ENCODE measurements at places on chromosomes 5 and 9. TPM values are rescaled to one million over a fixed set of nuclear protein-coding genes. Genes with fewer than 3 reads are reported as not detected.

- no peaks in the 10 kb centered on the region for H3K4me1 ChIP-seq
- H3K36me3 ChIP-seq: no peaks in the 10 kb centered on the region
- no peak for DNase-seq
- H3K4me3 ChIP-seq: no peak overlapping the region
- H3K27me3 ChIP-seq: peaks cover 4% of the 10 kb centered on the region
- H3K27ac ChIP-seq: no peak overlapping the region
These were observed 13.1 kb downstream of the THBS4 start for GRCh38 chr5:80048084-80048780.

- H3K4me1 ChIP-seq: no peaks in the 10 kb centered on the region
- no peak for DNase-seq
- H3K27ac ChIP-seq: no peak overlapping the region
- H3K36me3 ChIP-seq: no peaks in the 10 kb centered on the region
- no peaks in the 10 kb centered on the region for H3K27me3 ChIP-seq
These were observed 825.0 kb downstream of the TLR4 start for GRCh38 chr9:118529210-118529609.

GRCh38 chr5:43416803-43417394 lies 4.7 kb upstream of the CCL28 start:
- DNase-seq: no peak
- H3K27ac ChIP-seq: no peak overlapping the region
- no peaks in the 10 kb centered on the region for H3K36me3 ChIP-seq
- H3K4me1 ChIP-seq: no peaks in the 10 kb centered on the region
- H3K27me3 ChIP-seq: no peaks in the 10 kb centered on the region

The ZFP2 gene
- total RNA-seq: 0.30 TPM

DNA sequence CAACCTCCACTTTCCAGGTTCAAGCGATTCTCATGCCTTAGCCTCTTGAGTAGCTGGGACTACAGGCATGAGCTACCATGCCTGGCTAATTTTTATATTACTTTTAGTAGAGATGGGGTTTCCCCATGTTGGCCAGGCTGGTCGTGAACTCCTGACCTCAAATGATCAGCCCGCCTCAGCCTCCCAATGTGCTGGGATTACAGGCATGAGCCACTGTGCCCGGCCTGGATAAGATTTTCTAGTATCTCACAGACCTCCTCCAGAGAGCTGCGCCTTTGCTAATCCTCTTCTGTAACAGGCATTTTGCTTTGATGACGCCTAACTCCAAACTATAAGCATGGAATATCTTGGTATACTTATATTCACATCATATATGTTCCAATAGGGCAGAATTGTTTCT lies 99.4 kb downstream of the FSTL4 start:
- no peak overlapping the region for H3K27ac ChIP-seq
- H3K36me3 ChIP-seq: no peaks in the 10 kb centered on the region
- no peak overlapping the region for H3K4me3 ChIP-seq
- DNase-seq: no peak
- no peaks in the 10 kb centered on the region for H3K27me3 ChIP-seq
- no peaks in the 10 kb centered on the region for H3K4me1 ChIP-seq

The PCDHGA11 gene
- not detected for total RNA-seq

GRCh38 chr5:167899490-167900070 lies 391.9 kb upstream of the WWC1 start:
- no peaks in the 10 kb centered on the region for H3K36me3 ChIP-seq
- no peaks in the 10 kb centered on the region for H3K27me3 ChIP-seq
- no peak overlapping the region for H3K27ac ChIP-seq
- no peak for DNase-seq

DNA sequence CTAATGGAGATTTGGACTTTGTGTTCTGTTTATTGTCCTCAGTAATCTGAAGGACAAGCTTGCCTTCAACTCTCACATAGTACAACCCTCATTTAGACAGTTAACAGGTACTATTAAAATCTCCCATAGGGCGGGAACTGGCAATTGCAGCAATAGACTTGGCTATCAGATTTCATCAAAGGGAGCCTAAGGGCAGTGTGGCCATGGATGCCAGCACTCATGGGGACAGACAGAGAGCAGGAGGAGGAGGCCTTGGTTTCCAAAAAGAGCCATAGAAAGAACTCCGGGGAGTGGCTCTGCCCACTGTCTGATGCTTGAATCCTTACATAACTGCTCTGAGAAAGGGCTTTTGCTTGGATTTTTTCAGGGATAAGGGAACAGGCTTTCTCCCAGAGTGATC lies 6.8 kb downstream of the SLC36A1 start:
- peaks cover 3% of the 10 kb centered on the region for H3K36me3 ChIP-seq
- no peak overlapping the region for H3K4me3 ChIP-seq
- no peak overlapping the region for H3K27ac ChIP-seq
- H3K27me3 ChIP-seq: no peaks in the 10 kb centered on the region

DNA sequence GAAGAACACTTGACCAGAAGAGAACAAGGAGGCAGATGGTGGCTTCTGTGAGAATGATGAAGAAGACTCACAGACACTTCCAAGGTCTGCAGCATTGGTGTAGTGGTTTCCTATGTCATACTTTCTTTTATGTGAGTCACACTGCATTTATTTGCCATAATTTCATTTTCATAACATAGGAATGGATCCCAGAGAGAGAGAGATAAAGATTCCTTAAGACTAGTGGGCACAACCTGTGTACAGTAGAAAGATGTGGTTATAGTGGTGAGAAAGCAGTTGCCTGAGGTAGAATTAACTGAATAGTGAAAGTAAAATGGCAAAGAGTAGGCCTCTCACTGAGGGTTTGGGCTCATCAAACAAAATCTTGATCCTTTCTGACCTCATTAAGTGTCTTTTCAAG lies 7.6 kb upstream of the CCDC152 start:
- no peak overlapping the region for H3K4me3 ChIP-seq
- no peaks in the 10 kb centered on the region for H3K4me1 ChIP-seq
- H3K36me3 ChIP-seq: no peaks in the 10 kb centered on the region
- H3K27me3 ChIP-seq: no peaks in the 10 kb centered on the region
- DNase-seq: no peak
- no peak overlapping the region for H3K27ac ChIP-seq

GRCh38 chr9:134390537-134390936 lies 64.3 kb downstream of the RXRA start:
- DNase-seq: peak; percentile 59
- no peaks in the 10 kb centered on the region for H3K27me3 ChIP-seq
- no peak overlapping the region for H3K4me3 ChIP-seq

The NRARP gene
- total RNA-seq: 1.6 TPM

GRCh38 chr5:69364414-69364813 lies 4.9 kb downstream of the AK6 start:
- no peaks in the 10 kb centered on the region for H3K27me3 ChIP-seq
- no peak overlapping the region for H3K4me3 ChIP-seq
- peaks cover 14% of the 10 kb centered on the region for H3K4me1 ChIP-seq
- peak overlapping the region; percentile 14 for H3K27ac ChIP-seq
- peaks cover 29% of the 10 kb centered on the region for H3K36me3 ChIP-seq
- peak; percentile 57 for DNase-seq

- no peak overlapping the region for H3K4me3 ChIP-seq
- DNase-seq: peak; percentile 41
- H3K27ac ChIP-seq: no peak overlapping the region
- no peaks in the 10 kb centered on the region for H3K27me3 ChIP-seq
- no peaks in the 10 kb centered on the region for H3K36me3 ChIP-seq
- H3K4me1 ChIP-seq: no peaks in the 10 kb centered on the region
These were observed 25.1 kb downstream of the EXD3 start for GRCh38 chr9:137397675-137398423.

The LHX3 gene
- not detected for total RNA-seq

DNA sequence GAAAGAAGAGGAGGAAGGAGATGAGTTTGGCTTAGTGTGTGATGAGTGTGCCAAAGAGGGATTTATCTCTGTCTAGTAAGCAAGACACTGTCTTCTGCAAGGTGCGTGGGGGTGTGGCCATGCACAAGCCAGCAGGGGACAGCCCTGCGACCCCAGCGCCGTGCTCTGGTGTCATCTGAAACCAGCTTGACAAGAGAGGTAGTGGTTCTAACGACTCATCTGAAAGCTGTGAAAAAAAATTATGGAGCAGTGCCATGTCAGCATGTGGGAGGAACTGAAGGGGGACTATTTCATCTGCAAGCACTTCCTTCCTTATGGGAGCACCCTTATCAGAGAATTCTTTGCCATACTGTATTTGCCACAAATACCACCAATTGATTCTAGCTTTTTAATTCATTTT lies 398.6 kb downstream of the PSAT1 start:
- H3K4me3 ChIP-seq: no peak overlapping the region
- no peak for DNase-seq
- H3K4me1 ChIP-seq: no peaks in the 10 kb centered on the region
- H3K27me3 ChIP-seq: no peaks in the 10 kb centered on the region
- H3K27ac ChIP-seq: no peak overlapping the region
- no peaks in the 10 kb centered on the region for H3K36me3 ChIP-seq

The RLN2 gene
- total RNA-seq: 1.3 TPM

DNA sequence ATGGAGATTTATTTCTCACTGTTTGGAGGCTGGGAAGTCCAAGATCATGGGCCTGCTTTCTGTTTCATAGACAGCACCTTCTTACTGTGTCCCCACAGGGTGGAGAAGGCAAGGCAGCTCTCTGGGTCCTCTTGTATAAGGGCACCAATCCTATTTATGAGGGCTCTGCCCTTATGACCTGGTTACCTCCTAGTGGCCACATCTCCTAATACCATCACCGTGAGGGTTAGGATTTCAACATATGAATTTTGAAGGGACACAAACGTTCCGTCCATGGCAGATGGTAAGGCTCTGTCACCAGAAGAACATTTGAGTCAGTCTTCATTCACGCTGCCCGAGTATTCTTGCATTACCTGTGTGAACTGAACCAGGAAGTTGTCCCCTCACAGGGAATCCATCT lies 48.4 kb downstream of the ANKRD33B start:
- no peaks in the 10 kb centered on the region for H3K27me3 ChIP-seq
- H3K4me1 ChIP-seq: peaks cover 4% of the 10 kb centered on the region
- no peak overlapping the region for H3K27ac ChIP-seq
- H3K36me3 ChIP-seq: no peaks in the 10 kb centered on the region
- no peak overlapping the region for H3K4me3 ChIP-seq

The STRBP gene
- 16.8 TPM for total RNA-seq

DNA sequence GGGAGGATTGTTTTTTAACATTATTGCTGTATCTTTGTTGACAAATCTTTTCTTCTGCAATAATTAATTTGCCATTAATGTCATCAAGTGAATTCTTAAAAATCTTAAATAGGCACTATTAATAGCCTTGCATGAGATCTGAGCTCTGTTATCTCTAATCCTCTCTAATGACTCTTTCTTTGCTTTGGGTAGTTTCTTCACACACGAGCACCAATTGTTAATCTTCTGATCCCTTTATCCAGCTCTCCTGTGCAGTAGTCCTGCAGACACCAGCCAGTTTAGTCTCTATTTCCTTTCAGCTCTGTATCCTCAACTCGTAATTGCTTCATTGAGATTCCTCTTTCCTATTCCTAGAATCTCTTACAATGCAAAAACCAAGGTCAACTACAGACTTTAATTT lies 8.1 kb downstream of the SPINK14 start:
- H3K27ac ChIP-seq: no peak overlapping the region
- no peak for DNase-seq
- H3K4me3 ChIP-seq: no peak overlapping the region
- H3K36me3 ChIP-seq: no peaks in the 10 kb centered on the region
- no peaks in the 10 kb centered on the region for H3K27me3 ChIP-seq

The NR2F1-AS1 gene
- not detected for total RNA-seq

DNA sequence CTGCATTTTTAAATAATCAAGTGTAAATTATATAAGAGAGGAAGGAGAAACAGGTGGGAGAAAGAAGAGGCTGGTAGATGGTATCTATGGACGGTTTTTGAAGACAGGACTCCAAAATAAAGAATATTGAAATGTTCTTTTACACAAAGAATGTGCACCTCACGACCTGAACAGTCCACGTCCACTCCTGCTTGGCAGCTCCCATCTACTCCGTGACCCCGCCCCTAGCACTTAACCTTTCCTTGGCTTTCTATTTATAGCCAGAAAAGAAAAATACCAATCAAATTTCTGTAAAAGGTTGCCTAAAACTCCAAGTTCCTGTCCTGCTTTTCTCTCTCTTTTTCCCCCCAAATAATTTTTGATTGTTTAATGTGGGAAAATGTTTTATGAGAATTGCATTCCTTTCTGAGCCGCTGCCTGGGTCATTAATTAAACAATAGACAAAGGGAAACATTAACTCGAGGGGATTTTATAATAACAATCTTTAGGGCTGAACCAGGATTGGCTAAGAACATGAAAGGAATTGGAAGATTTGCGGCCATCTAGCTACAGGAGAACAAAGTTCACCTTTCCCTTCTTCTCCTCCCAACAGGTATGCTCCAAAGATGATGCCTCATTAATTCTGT lies 173.6 kb upstream of the MAP3K1 start:
- no peak overlapping the region for H3K4me3 ChIP-seq
- H3K27ac ChIP-seq: no peak overlapping the region
- H3K27me3 ChIP-seq: no peaks in the 10 kb centered on the region
- no peaks in the 10 kb centered on the region for H3K36me3 ChIP-seq
- no peaks in the 10 kb centered on the region for H3K4me1 ChIP-seq

GRCh38 chr9:96874947-96875460 lies 20.7 kb upstream of the ZNF782 start:
- H3K27me3 ChIP-seq: peaks cover 22% of the 10 kb centered on the region
- H3K27ac ChIP-seq: no peak overlapping the region
- H3K4me3 ChIP-seq: peak overlapping the region; percentile 73

GRCh38 chr5:139514486-139514856 lies 31.9 kb upstream of the STING1 start:
- H3K4me3 ChIP-seq: no peak overlapping the region
- peaks cover 14% of the 10 kb centered on the region for H3K4me1 ChIP-seq
- no peak overlapping the region for H3K27ac ChIP-seq
- H3K36me3 ChIP-seq: no peaks in the 10 kb centered on the region

GRCh38 chr9:137348769-137349470 lies 46.8 kb upstream of the NRARP start:
- H3K27ac ChIP-seq: no peak overlapping the region
- no peaks in the 10 kb centered on the region for H3K27me3 ChIP-seq
- no peak overlapping the region for H3K4me3 ChIP-seq
- no peak for DNase-seq
- no peaks in the 10 kb centered on the region for H3K4me1 ChIP-seq

The GALNT12 gene
- 4.7 TPM for total RNA-seq

DNA sequence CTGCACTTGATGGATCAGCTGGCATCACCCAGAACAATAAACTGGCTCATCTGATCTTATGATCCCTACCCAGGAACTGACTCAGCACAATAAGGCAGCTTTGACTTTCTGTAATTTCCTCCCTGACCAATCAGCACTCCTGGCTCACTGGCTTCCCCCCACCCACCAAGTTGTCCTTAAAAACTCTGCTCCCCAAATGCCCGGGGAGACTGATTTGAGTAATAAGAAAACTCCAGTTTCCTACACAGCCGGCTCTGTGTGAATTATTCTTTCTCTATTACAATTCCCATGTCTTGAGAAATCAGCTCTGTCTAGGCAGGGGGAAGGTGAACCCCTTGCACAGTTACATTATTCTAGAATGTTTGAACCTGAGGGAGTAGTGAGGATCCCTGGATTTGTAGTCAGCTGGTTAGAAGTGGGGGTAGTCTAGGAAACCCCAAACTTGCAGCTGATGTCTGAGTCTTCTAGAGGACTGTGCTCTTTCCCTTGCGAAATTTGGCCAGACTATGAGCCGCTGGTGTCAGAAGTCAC lies 111.7 kb upstream of the NEK6 start:
- peaks cover 3% of the 10 kb centered on the region for H3K27me3 ChIP-seq
- no peaks in the 10 kb centered on the region for H3K4me1 ChIP-seq
- no peak for DNase-seq
- H3K36me3 ChIP-seq: no peaks in the 10 kb centered on the region
- H3K27ac ChIP-seq: no peak overlapping the region

The DRD1 gene
- not detected for total RNA-seq

GRCh38 chr9:121050128-121050988 lies at the start of gene C5:
Gene C5, minus strand, starts transcription at chr9:121050275. Its CDS starts 29 bp downstream, at chr9:121050246.
- no peaks in the 10 kb centered on the region for H3K27me3 ChIP-seq
- H3K27ac ChIP-seq: no peak within 1 kb of the TSS
